Mesangial cell (primary cell): ENCODE measurements at places on chromosomes 5 and 9. TPM values are rescaled to one million over a fixed set of nuclear protein-coding genes. Genes with fewer than 3 reads are reported as not detected.

ALG2 gene
- 29.3 and 38.0 TPM in 2 replicates for total RNA-seq

GLDC gene
- total RNA-seq: 14.2 and 20.8 TPM in 2 replicates

COL15A1 gene
- total RNA-seq: 0.16 and 3.5 TPM in 2 replicates

PCDHA10 gene
- 0.13 TPM in 1 of 2 replicates, not detected in the other for total RNA-seq

FOCAD gene
- total RNA-seq: 23.6 and 26.1 TPM in 2 replicates

UBQLN1 gene
- 105 and 115 TPM in 2 replicates for total RNA-seq

SLCO6A1 gene
- not detected in 2 replicates for total RNA-seq

CDH18 gene
- 0.25 TPM in 1 of 2 replicates, not detected in the other for total RNA-seq

PCDHGC4 gene
- 0.38 and 0.81 TPM in 2 replicates for total RNA-seq

TEX53 gene
- total RNA-seq: not detected in 2 replicates

SHOC1 gene
- total RNA-seq: not detected in 2 replicates

WDR38 gene
- 0.13 TPM in 1 of 2 replicates, not detected in the other for total RNA-seq

TMEM232 gene
- under 0.01 and 1.3 TPM in 2 replicates for total RNA-seq

FOXD4L3 gene
- total RNA-seq: not detected in 2 replicates

NUTM2F gene
- not detected in 2 replicates for total RNA-seq

PCDHGB4 gene
- 4.2 and 7.1 TPM in 2 replicates for total RNA-seq

BHMT2 gene
- 0.98 and 4.2 TPM in 2 replicates for total RNA-seq

SLC46A2 gene
- total RNA-seq: not detected in 2 replicates

ZDHHC11 gene
- total RNA-seq: 0.16 and 0.25 TPM in 2 replicates

SH3RF2 gene
- 15.2 and 19.6 TPM in 2 replicates for total RNA-seq

SCGB3A2 gene
- not detected in 2 replicates for total RNA-seq

GARIN3 gene
- not detected in 2 replicates for total RNA-seq

SLC28A3 gene
- under 0.01 TPM in 2 replicates for total RNA-seq

TRIO gene
- 120 and 139 TPM in 2 replicates for total RNA-seq

IFNA13 gene
- total RNA-seq: not detected in 2 replicates

SLC34A1 gene
- not detected in 2 replicates for total RNA-seq

IFNA14 gene
- not detected in 2 replicates for total RNA-seq

ZNF474 gene
- 0.13 TPM in 1 of 2 replicates, not detected in the other for total RNA-seq

LRRC19 gene
- under 0.01 TPM in 1 of 2 replicates, not detected in the other for total RNA-seq

GGTA1 gene
- total RNA-seq: not detected in 2 replicates

PCDHGA8 gene
- total RNA-seq: under 0.01 and 0.89 TPM in 2 replicates

CCL21 gene
- total RNA-seq: not detected in 2 replicates

TEK gene
- total RNA-seq: 0.98 and 3.4 TPM in 2 replicates
